ENCODE measurements at places on chromosomes 6 and 20.

DNA sequence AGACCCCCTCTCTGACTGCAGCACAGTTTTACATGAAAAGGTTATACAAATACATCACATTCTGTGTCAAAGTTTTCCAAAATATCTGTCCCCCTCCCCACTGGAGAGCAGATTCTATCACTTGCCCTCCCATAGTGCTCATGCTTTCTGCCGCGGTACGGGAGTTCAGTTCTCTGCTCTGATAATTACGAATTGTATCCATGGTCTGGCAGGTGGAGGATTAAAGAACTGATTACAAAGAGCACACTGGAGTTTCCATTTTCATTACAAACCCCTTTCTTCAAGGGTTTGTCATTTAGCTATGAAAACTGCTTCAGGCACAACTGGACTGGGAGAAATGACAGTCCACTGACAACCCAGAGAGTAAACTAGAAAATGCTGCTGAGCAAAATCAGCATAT, 166.0 kb downstream of the PDSS2 start:
- DNase-seq: no peak

- no peak for DNase-seq
These were observed 22.9 kb upstream of the CD83 start for GRCh38 chr6:14094721-14095120.

- DNase-seq: no peak
These were observed 164.9 kb downstream of the EYA2 start for GRCh38 chr20:47059536-47059935.

DNA sequence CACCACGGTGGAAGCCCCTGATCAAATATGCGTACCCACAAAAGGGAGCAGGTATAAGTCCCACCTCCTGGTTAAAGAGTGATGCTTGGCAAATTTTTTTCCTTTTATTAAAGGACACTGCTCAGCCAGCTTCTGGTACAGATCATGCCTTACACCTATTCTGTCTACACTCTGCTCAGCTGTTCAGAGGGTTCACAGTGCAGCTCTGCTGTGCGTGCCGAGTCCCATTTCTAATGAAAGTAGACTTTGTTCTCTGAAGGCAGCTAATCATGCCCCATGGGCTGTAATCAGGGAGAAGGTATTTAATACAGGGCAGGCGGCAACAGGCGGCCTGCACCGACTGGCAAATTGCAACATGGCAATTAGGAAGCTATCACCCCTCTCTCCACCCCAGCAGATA, 16.3 kb downstream of the LRRC73 start:
- no peak for DNase-seq

Data from C1 segment of cervical spinal cord (tissue), 14 donors.